Kasumi-1 (cell line): ENCODE measurements at places on chromosomes 16 and 17.

GRCh38 chr16:48188449-48189102 is 32.8 kb upstream of the ABCC12 start:
- DNase-seq, result peak; percentile 92

DNA sequence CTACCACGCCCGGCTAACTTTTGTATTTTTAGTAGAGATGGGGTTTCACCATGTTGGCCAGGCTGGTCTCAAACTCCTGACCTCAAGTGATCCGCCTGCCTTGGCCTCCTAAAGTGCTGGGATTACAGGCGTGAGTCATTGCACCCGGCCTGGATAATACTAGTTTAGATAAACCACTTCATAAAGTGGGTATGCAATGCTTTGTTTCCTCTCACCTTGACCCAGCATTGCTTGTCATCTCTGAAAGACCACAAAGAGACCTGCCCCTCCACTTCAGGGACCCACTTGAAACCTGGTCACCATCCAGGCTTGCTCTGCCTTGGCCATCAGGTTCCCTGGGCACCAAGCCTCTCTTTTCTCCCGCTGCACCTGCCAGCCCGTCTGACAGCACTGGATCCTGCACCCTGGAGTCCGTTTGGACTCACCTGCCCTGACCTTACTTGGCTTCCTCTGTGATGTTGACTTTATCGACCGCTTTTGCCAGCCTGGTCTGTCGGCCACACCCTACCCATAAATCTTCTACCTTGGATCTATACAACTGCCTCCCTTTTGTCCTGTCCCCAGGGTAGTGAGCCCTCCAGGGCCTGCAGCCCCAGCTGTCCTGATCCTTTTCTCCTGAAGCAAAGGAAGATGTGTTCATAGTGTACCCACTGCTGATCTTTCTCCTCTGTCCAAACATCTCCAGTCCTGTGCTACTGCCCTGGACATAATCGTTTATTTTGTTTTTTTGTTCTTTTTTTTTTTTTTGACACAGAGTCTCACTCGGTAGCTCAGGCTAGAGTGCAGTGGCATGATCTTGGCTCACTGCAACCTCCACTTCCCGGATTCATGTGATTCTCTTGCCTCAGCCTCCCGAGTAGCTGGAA is 12.7 kb upstream of the ZG16 start:
- no peak for DNase-seq

DNA sequence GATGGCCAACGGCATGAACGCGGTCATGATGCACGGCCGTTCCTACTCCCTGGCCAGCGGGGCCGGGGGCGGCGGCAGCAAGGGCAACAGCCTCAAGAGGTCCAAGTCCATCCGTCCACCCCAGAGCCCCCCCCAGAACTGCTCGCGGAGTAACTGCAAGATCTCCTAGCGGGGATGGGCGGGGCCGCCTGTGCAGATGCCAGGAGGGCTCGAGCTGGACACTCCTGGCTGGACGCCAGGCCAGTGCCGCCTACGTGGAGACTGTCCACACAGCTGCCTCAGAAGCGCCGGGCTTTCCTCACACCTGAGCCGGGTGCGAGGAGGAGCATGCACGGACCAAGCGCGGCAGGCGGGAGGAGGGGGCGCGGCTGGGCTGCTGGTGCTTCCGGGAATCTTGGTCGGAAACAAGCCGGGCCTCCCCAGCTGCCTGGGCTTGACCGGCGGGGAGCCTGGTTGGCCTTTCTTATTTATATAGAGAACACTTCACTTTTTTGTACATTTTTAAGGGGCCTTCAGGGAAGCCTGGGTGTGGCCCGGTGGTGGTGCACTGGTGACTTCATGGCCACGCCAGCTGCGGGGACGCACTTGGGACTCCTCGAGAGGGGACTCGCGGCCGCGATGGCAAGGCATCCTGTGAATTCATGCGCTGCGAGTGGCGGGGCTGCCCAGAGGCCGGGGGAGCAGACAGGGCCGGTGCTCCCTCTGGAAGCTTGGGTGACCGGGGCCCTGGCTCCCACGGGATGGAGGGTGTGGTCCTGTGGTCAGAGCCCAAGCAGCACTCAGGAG is 3.1 kb upstream of the WFIKKN1 start:
- no peak for DNase-seq

- no peak for DNase-seq
Observed at GRCh38 chr16:30774367-30775130, 12.4 kb downstream of the RNF40 start.

GRCh38 chr17:54339731-54340130 is 517.0 kb downstream of the KIF2B start:
- no peak for DNase-seq

DNA sequence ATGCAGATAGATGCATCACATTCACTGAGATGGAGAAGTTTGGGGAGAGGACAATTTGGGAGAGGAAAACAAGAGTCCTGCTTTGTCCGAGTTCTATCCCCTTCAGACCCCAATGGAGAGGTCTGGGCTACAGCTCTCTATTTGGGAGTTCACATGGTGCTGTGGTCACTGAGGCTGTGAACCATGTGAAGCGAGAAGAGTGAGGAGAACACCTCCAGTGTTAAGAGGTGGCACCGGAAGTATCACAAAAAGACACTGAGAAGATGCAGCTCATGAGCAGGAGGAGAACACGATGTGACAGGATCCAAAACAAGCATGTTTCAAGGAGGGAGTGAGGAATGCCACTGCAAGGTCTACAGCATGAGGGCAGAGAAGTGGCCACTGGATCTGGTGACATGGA is 39.7 kb downstream of the PIK3R5 start:
- no peak for DNase-seq

DNA sequence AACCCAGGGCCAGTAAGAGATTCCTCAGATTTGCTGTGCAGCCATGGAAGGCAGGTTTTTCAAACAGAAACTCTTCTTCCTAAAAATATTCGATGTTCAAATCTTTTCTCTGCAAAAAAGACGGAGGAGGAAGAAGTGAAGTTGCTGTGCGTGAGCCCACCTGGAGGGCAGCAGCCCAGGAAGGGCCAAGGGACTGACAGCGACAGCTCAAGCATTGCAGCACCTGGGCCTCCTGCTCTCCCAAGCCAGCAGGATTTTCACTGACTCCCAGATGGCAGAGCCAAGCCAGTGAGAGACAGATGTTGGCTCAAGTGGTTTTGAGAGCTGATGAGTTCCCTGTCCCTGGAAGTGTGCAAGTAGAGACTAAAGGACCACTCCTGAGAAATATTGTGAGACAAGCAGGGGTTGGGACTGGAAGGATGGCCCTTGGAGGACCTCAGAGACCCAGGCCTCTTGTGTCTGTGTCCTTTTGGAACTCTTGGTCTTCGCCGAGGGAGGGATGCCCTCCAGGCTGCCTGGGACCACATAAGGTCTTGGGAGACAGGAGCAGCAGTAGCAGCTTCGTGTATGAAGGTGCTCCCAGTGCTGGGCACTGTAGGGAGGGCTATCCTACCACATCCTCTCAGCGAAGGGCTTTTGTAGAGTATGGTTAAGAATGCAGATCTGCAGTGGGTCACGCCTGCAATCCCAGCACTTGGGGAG is 29.3 kb upstream of the TNFRSF13B start:
- DNase-seq, result no peak

DNA sequence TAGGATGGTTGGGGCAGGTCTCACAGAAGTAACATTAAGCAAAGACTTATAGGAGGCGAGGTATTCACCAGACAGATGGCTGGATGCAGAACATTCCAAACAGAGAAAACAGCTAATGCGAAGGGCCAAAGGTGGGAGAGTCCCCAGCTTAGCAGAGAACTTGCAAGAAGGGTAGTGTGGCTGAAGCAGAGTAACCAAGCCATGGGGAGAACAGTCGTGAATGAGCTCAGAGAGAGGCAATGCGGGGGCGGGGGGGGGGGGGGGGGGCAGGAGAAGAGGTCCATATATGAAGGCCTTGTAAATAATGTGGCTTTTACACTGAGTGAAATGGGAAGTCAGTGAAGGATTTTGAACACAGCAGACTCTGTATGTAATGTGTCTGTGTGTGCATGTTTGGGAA is 81.3 kb downstream of the SMG6 start:
- no peak for DNase-seq

GRCh38 chr16:82738699-82739098 is 111.9 kb downstream of the CDH13 start:
- no peak for DNase-seq

GRCh38 chr16:9109255-9109654 is 17.8 kb downstream of the HAPSTR1 start:
- no peak for DNase-seq

- DNase-seq, result peak; percentile 95
Observed at GRCh38 chr17:74778960-74779359, 2.8 kb upstream of the NAT9 start.

DNA sequence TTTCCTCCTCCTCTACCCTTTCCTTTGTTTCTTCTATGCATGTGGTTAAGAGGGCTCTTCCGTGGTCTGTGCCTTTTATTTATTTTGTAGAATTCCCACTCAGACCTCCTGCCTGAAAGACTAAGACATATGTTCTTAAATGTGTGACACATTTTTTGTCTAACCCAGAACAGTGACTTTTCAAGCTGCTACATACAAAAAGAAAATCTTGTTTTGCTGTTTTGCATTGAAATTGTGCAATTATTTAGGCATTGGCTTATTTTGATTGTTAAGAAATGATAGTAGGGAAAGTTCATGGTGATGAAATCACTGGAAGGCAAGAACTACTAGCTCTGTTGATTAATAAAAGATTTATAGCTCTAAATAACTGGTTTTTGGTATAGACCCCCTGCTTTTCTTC is 76.8 kb downstream of the TUBD1 start:
- DNase-seq, result no peak

- no peak for DNase-seq
Observed at GRCh38 chr17:6079155-6079888, 9.1 kb downstream of the WSCD1 start.

DNA sequence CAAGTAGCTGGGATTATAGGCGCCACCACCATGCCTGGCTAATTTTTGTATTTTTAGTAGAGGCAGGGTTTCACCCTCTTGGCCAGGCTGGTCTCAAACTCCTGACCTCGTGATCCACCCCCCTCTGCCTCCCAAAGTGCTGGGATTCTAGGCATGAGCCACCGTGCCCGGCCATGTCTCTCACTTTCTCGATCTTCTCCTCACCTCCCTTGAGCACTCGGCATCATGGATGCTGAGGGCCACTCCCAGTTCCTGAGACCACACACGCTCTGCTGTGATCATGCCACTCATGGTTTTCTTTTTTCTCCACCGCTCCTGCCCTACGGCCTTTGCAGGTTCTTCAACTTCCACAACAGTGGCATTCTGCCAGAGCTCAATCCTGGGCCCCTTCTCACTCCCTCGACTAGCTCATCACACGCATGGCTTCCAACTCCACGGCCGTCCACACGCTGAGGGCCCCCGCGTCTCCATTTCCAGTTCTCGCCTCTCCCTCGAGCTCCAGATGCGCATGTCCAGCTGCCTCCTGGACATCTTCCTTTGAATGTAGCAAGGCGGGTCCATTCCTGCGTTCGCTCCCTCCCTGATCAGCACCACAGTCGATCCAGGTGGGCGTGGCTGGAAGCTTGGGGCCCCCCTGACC is 5.5 kb upstream of the NCBP3 start:
- DNase-seq, result no peak
